ENCODE measurements at places on chromosomes 2 and 18. TPM values are rescaled to one million over a fixed set of nuclear protein-coding genes. Genes with fewer than 3 reads are reported as not detected.

FLACC1 gene
- total RNA-seq = 6.8 TPM

LRATD1 gene
- 8.0 TPM for total RNA-seq

DNA sequence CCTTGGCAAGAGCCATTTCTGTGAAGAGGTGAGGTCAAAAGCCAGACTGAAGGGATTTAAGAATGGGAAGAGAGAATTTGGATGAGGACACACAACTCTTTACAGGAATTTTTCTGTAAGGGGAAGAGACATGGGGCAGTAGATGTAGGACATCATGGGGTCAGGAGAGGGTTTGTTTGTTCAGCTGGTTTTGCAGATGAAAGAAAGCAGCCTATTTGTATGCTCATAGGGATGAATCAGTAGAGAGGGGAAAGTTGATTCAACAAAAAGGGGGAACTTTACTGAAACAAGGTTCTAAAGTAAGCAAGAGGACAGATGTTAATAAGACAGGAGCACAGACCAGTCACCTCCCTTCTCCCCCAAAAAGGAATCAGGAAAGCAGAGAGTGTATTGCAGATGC is 11.2 kb downstream of the SCG2 start:
- DNase-seq = no peak

- no peak for DNase-seq
Measured at GRCh38 chr2:224444021-224444420, 42.1 kb upstream of the FAM124B start.

PROKR1 gene
- not detected for total RNA-seq

DNA sequence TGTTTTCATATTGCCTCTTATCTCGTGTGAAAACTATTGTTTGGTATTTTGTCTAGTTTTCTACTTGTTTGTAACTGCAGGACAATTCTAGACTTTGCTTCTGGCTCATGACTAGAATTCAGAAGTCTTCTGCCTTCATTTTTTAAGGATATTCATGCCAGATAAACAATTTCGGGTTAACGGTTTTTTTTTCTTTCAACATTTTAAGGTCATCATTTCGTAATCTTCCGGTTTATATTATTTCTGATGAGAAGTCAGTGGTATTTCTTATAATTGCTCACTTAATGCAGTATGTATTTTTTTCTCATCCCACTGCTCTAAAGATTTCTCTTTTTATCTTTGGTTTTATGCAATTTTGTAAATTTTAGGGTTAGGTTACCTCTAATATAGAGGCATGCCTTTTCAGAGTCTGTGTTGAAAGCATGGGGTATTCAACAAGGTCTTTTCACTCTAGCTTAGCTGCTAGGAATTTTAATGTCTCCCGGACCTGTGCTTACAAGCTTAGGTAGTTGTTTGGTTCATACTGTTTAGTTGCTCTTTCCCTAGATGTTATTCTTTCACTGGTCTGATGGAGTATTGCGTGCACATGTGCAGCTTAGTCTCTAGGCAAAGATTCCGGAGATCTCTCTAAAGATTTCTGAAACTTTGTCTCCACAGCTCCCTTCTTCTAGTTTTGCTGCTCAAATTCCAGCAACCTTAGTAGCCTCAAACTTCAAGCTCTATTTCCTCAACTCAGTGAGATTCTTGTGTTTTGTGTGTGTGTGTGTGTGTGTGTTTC is 198.1 kb downstream of the MCFD2 start:
- DNase-seq = no peak

DNA sequence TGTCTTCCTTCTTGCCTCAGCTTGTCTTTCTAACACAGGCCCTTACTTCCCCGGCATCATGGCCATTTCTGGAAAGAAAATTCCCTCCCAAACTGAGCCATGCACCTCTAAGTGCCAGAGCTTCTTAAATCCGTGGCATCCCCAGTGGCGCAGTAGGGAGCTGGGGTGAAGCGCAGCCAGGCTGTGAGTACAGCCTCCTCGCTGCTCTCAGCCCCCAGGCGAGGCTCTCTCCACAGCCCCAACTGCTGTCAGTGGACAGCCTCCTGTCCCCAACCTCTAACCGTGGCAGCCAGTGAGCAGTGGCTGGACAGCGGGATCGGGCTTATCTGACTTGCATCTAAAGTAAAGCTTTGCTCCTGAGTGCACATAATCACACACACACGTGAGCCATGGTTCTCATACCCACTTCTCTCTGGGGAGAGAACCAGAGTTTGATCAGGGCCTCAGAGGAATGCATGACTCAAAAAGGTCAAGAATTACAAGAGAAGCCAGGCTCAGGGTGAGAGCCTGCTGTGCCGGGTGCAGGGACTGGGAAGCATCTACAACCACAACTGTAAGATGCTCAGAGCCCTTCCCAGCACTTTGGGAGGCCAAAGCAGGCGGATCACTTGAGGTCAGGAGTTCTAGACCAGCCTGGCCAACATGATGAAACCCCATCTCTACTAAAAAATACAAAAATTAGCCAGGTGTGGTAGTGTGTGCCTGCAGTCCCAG is 50.7 kb downstream of the SFXN5 start:
- DNase-seq = no peak

DNA sequence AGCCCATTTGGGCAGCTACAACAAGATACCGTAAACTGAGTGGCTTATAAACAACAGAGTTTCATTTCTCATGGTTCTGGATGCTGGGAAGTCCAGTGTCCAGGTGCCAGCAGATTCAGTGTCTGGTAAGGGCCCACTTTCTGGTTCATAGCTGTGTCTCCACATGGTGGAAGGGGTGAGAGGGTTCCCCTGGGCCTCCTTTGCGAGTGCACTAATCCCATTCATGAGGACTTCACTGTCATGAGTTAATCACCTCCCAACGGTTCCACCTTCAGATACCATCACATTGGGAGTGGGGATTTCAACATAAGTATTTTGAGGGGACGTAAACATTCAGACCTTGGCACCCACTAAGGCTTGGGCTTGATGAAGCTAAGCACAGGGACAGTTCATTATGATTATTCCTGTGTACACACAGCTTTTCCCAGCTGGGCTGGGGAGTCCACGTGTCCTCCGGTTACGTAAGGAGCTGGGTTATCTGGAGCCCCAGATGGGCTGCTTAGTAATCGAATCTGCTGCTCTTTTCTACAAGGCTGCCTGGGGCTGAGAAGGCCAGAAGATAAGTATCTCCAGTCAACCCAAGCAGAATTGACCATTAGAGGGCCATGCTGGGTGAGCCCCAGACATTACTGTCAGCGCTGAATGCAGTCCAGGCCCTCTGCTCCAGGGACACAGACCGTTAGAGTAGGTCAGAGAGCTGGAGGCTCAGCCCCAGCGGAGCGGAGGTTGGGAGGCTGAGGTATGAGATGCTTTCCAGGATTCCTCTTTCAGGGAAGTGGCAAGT is 42.7 kb downstream of the EPAS1 start:
- no peak for DNase-seq

CEP192 gene
- 29.1 TPM for total RNA-seq

- no peak for DNase-seq
Measured at GRCh38 chr2:190210471-190210870, 109.2 kb downstream of the HIBCH start.

DNA sequence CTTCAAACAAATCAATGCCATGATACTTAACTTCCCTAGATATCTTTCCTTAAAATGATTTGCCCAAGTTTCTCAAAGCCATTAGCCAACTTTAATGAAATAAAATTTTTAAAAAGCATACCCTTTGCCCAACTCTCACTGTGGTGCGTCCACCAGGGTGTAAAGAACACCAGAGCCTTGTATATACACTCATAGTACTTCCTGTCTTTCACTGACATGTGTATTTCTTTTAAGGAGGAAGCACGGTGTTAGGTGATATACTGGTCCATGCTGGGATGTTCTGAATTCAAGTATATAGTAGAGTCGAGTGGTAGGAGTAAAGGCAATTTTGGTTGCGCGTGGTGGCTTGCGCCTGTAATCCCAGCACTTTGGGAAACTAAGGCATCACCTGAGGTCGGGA is 22.7 kb downstream of the AAK1 start:
- DNase-seq = no peak

ARHGEF4 gene
- total RNA-seq = 9.1 TPM

- no peak for DNase-seq
Measured at GRCh38 chr2:216683846-216684245, 11.5 kb downstream of the IGFBP5 start.

DNA sequence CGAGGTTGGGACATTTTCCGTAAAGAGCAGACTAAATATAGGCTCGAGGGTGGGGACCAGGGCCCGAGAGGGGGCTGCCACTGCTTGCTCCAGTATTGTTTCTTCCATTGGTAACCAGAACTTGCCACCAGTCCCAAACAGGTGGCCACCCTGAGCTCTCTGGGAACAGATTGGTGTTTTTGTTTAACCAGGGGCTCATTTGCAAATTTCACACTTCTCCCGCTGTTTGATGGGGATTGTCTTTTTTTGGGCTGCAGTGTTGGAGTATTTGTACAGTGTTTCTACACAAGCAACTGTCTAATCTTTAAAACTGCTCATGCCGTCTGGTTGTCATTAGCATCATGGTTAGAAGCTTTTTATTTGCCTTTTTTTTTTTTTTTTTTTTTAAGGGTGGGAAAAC is 8.5 kb downstream of the AGAP1 start:
- no peak for DNase-seq

DNA sequence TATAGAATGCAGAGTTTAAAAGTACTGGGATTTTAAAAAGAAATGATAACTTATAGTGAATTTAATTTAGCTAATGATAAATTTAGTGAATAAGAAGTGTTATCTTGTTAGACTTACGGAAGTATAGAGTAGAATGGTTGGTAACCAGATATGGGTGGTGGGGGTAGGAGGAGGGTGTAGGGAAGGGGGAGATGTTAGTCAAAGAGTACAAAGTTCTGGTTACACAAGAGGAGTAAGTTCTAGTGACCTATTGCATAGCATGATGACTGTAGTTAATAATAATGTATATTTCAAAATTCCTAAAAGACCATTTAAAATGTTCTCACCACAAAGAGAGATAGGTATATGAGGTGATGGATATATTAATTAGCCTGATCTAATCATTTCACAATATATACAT is 184.8 kb upstream of the STON1 start:
- DNase-seq = no peak

DNA sequence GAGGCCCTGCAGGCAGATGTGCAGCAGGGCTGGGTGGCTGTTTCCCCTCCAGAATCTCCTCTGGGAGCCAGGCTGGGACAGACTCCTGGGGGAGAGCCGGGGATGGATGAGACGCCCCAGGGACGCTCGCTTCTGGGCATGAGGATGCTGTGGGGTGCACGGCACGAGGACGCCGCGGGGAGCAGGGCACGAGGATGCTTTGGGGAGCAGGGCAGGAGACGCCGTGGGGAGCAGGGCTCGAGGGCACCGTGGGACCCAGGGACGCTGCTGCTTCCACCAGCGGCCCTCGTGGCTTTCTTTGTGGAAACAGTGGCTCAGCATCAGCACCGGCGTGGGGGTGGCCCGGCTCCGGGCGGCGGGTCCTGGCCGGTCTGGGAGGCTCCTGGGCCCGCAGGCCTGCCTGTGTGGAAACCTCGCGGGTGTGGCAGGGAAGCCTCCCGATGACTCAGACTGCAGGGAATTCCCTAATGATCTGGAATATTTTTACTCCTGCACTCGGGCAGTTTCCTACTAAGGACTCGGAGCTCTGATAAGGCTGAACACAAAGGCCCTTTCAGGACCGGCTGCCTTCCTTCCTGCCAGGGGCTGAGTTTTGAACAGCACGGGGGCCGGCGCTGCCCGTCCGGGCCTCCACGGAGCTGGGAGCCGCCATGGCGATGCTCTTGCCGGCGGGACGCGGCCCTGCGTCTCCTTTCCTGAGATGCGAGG is 62.6 kb downstream of the NFATC1 start:
- no peak for DNase-seq

GRCh38 chr2:36663851-36664695 is 32.4 kb upstream of the VIT start:
- DNase-seq = no peak

DNA sequence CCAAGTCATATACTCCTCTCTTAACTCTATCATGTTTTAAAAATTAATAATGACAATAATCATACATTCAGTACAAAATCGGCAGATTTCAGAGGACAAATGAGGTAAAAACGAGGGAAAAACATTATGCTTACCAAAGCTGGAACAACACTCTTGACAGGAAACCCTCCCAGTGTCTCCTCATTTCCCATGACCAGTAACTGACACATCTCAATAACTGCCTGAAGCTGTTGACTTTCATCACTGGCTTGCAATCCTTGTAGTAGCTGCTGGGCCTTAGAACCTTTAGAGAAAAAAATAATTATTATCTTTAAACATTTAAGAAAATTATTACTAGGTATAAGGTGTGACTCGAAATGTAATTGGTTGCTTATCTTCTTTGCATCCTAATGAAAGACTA is 103.6 kb downstream of the TRIP12 start:
- DNase-seq = no peak

- no peak for DNase-seq
Measured at GRCh38 chr2:237314198-237314597, 99.8 kb downstream of the COL6A3 start.

RBBP8 gene
- total RNA-seq = 32.7 TPM

GRCh38 chr18:74994502-74995418 is 214.2 kb downstream of the PTGR3 start:
- no peak for DNase-seq
